Midbrain (tissue), 1 donor: ENCODE measurements at places on chromosomes 6 and 20.
A peak's percentile ranks its signal among the peaks of the same experiment; 100 is the strongest.

DNA sequence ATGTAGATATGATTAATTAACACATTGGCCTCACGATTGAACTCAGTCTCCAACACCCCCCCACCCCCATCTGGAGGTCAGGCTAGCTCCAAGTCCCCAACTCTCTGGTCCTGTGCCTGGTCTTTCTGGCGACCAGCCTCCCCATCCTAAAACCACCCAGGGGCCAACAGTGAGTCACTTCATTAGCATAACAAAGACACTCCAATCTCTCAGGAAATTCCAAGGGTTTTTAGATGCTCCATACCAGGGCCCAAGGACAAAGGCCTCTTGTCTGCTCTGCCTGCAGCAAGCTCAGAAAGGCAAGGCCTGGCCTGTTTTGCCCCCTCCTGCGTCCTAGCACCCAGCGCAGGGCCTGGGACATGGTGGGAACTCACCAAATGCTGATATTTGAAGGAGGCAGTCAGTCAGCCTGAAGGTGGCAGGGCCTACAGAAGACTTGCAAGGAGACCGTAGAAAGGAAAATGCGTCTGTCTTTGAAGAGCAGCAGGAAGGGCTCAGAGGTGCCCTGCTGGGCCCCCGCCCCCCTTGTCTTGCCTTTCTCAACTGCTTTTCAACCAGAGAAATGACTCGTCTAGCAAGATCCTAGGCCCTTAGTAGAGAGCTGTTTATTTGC is 184.7 kb downstream of the CDH4 start:
- DNase-seq, result peak; percentile 59

DNA sequence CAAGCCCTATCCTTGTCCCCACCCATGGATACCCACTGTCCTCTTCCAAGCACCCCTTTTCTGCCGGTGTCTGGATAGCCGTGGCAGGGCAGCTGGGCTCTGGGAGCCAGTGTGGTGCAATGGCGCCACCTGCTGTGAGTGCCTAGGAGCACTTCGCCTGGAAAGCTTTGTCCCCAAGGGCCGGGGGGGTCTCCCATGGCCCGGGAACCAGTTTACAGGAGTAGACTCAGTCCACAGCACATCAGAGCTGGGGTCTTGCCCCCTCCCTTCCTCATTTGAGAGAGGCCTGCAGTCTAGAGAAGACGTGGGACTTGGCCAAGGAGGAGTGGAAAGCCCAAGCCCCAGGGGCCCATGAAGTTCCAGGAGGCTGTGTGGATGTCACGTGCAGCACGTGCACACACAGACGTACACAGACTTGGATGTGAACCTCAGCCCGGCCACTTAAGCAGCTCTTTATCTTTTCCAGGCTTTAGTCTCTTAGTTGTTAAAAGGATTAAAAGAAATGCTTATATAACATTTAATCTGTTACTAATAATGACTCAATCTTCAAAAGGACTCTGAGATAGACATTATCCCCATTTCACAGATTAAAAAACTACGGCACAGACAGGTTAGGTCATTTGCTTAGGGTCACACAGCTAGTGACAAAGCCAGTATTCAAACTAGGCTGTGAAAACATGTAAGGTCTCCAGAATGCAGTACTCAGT is 40.9 kb upstream of the CDH22 start:
- peak; percentile 60 for DNase-seq

DNA sequence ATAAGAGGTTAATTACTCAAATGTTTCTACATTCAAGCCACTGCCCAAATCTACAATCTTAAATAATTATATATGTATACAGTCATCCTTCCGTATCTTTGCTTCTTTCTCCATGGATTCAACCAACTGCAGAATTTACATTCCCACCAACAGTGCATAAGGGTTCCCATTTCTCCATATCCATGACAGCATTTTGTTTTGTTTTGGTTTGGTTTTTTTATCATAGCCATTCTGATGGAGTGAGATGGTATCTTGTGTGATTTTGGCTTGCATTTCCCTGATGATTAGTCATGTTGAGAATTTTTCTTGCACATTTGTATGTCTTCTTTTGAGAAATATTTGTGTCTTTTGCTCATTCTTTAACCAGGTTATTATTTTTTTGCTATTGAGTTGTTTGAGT is 198.5 kb downstream of the C6orf118 start:
- no peak for DNase-seq

- DNase-seq, result peak; percentile 89
Measured at GRCh38 chr6:30721198-30722024, 1.3 kb downstream of the TUBB start.

GRCh38 chr6:32553037-32553742 is 23.1 kb upstream of the HLA-DRB5 start:
- DNase-seq, result no peak

DNA sequence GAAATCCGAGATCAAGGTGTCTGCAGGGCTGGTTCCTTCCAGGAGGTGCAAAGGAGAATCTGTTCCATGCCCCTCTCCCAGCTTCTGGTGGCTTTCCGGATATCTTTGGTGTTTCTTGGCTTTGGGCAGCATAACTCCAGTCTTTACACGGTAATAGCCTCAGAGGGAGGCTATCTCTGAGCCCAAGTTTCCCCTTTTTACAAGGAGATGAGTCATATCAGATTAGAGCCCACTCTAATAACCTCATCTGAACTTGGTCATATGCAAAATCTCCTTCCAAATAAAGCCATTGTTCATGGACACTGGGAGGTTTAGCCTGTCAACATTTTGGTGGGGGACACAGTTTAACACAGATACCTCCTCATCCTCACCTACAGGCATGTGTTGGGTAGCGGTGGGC is 213.7 kb downstream of the ATXN1 start:
- DNase-seq, result no peak

DNA sequence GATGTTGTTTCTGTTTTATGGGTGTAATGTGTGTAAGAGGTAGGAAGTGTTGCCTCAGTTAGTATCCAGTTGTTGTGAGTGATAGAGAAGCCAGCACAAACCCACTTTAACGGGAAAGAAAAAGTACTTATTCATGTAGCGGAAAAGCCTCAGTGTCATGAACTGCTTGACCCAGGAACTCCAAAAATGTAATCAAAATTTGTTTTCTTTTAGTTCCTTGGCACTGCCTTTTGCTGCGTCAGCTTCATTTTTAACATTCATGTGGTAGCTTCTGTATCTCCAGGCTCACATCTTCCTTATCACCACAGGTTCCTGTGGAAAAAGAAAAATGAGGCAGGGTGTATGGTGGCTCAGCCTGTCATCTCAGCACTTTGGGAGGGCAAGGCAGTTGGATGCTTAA is 46.4 kb upstream of the CCDC28A start:
- no peak for DNase-seq

DNA sequence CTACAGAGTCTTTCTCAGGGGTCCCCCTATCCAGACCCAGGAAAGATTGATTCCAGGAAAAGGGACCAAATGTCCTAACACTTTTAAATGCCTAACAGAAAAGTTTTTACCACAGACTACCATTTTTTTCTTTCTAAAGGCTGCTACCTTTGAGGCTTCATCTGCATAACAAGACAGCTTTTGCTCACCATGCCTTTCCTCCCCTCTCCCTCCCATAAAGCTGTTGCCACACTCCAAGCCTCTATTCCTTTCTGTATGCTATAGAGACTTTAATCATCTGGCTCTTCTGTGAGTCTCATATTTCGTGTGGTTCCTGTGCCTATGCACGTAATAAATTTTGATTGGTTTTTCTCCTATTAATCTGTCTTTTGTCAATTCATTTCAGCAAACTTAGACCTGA is 26.0 kb upstream of the LIN28B start:
- DNase-seq, result no peak

- DNase-seq, result peak; percentile 45
Measured at GRCh38 chr6:11207199-11207968, 25.1 kb downstream of the NEDD9 start.

DNA sequence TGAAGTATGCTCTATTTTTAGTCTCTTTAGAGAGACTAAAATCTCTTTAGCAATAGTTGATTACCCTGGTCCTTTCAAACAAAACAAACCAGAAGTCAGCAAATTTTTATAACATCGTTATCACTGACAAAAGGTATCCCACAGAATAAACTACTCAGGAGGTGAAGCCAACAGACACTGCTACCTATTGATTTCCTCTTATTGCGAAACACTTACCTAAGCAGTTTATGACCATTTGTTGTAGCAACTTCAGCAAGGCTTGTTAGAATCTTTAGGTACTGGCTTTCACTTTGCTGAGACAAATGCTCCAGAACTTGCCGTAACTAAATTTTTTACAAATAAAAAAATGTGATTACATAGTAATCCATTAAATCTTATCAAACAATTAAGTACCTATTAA is 64.4 kb downstream of the HACE1 start:
- no peak for DNase-seq

- no peak for DNase-seq
Measured at GRCh38 chr6:7758456-7758855, 32.6 kb downstream of the BMP6 start.

DNA sequence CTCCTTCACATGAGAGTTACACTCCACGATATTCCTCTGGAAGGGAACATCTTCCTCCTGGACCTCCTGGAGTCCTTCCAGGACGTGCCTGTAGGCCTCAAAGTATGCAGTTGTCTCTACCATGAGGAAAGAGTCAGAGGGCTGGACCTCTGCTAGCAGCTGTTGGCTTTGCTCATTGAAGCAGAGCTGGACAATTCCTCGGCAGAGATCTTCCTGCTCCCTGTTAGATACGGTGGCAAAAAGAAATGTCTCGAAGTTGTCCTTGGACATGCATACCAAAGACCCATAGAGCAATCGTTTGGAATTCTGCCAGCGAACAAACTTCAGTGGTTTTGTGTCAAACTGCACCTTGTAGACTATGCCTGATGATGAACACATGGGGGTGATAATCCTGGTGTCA is 7.7 kb downstream of the ZNFX1 start:
- DNase-seq, result no peak

- DNase-seq, result no peak
Measured at GRCh38 chr20:61934716-61935530, 130.8 kb downstream of the TAF4 start.

GRCh38 chr20:51994751-51995417 is 192.6 kb upstream of the SALL4 start:
- DNase-seq, result no peak
